ENCODE measurements at places on chromosomes 7 and 10.

GRCh38 chr10:24202181-24202570, 6.8 kb upstream of the KIAA1217 start:
- DNase-seq, result no peak

DNA sequence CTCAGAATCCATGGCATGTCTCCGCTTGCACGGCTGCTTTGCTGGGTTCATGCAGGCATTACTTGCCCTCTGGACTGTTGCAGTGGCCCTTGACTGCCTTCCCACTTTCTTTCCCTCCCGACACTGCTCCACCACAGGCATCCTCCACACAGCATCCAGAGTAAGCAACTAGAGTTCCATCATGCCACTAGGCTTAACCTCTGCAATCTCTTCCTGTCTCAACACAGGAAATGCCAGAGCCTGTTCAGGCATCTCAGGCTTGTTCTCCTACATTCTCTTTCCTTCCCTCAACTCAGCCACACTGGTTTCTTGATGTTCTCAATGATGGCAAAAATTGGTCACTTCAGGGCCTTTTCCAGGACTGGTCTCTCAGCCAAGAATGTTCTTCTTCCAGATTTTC, 284.5 kb upstream of the KLF6 start:
- no peak for DNase-seq

- no peak for DNase-seq
Observed at GRCh38 chr10:71611709-71612422, 107.7 kb downstream of the C10orf105 start.

- DNase-seq, result no peak
Observed at GRCh38 chr10:81548160-81548559, 326.8 kb upstream of the NRG3 start.

GRCh38 chr10:69630651-69631400, 779 bp downstream of the FAM241B start:
- no peak for DNase-seq
